Stimulated activated CD8-positive, alpha-beta memory T cell treated with anti-CD3 and anti-CD28 coated beads, Interleukin-15, amount 100 ng/mL, for 48 hours (primary cell): ENCODE measurements at places on chromosomes 7 and 10.

DNA sequence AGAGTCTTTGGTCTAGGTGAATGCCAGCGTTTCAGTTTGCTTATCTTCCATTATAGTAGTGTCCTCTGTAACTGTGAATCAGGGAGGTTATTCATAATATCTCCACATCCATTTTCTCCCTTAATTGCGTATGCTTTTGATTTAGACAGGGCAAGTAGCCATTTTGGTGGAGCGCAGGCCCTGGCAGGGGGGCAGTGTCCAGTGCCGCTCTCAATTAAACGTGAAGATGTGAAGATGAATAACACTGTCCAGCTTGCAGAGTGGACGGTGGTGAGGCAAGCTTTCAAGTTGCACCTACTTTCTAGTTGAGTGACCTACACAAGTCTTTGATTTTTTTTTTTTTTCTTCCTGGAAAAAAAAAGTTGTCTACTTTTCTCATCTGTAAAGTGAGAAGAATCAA is 4.5 kb downstream of the TSPAN14 start:
- no peak for DNase-seq

GRCh38 chr10:90352288-90352687 is 505.6 kb downstream of the HTR7 start:
- no peak for DNase-seq

GRCh38 chr10:64067009-64067606 is 545.9 kb downstream of the REEP3 start:
- DNase-seq = no peak

DNA sequence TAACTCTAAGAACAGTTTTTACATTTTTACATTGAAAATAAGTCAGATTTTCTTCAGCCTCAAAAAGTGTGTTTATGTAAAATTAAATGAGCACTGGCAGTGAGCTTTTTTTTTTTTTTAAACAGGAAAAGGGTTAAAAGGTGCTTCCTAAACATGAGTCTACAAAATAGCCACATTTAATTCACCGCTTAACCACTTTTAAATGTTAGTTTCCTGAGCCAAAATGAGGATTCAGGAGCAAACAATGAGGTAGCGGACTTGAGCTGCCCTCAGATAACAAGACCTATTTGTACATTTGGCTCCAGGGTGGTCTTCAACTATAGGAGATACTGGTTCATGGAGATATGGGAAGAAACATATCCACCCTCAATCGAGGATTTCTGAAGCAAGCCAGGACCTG is 22.8 kb downstream of the AKR1C3 start:
- DNase-seq = no peak

DNA sequence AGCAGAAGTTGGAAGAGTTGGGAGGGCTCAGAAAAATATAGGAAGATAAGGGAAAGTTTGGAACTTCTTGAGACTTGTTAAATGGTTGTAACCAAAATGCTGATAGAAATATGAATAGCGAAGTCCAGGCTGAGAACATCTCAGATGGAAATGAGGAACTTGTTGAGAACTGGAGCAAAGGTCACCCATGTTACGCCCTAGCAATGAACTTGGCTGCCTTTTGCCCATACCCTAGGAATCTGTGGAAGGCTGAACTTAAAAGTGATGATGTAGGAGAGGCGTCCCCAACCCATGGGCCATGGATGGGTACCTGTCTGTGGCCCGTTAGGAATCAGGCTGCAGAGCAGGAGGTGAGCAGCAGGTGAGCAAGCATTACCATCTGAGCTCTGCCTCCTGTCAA is 347.8 kb downstream of the ARL4A start:
- DNase-seq = no peak

- no peak for DNase-seq
Observed at GRCh38 chr10:6729071-6729774, 149.1 kb upstream of the PRKCQ start.

DNA sequence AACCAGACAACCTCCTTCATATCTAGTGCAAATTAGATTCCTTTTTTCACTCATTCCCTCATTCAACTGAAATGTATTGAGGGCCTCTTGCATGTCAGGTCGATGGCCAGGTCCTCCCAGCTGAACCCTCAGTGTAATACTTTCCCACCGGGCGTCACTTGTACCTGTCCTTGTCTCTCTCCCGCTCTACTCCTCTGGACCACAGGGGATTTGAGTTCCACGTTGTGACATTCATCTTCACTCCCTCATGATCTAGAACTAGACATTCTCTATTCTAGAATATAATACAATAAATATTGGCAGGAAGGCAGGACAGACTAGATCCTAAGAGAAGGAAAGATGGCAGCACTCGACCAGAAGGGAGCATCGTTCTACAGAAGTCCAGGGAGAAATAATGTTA is 83.9 kb downstream of the WNT2 start:
- no peak for DNase-seq

DNA sequence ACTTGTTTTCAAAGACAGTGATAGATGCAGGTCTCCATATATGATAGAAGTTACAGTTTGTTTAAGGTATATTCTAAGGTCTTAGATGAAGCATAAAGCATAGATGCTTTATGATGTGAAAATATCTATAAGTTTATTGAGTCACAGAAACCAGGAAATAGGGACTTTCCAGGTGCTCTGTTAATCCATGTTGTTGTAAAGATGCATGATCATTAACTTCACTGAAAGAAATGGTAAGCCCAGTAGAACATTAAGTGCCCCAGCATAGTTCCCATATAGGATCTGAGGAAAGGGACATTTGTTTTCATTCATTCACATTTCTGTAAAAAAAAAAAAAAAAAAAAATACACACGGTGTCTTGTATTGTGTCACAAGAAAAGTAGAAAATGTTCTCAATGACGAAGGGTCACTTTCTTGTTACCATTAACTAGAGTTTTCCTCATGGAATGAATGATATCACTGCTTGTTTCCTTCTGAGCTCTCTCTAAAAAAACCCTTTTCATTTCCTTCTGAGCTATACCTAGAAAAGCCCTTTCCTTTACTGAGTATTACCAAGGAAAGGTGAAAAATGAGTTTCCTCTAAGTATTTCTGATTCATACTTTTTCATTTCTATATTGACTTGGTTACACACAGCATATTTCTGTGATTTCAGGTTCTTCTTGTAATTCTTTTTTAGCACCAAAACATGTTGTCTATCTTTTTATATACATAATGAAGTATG is 105.2 kb downstream of the MACC1 start:
- no peak for DNase-seq
